Skin of body (tissue), 3 donors: ENCODE measurements at places on chromosomes 6 and 20. TPM values are rescaled to one million over a fixed set of nuclear protein-coding genes. Genes with fewer than 3 reads are reported as not detected.
A peak's percentile ranks its signal among the peaks of the same experiment; 100 is the strongest.

EPPIN gene
- total RNA-seq, result not detected

SLC35D3 gene
- total RNA-seq, result 0.10 TPM

RIPK1 gene
- 14.3 TPM for total RNA-seq

KCNK16 gene
- not detected for total RNA-seq

ASIP gene
- 7.6 TPM for total RNA-seq

ULBP3 gene
- 3.9 TPM for total RNA-seq

SPDEF gene
- total RNA-seq, result 0.89 TPM

TMEM14C gene
- 50.4 TPM for total RNA-seq

NANP gene
- total RNA-seq, result 6.2 TPM

MAP3K4 gene
- 45.6 TPM for total RNA-seq

TMEM74B gene
- total RNA-seq, result 2.5 TPM

MUC21 gene
- not detected for total RNA-seq

PAX1 gene
- 1.2 TPM for total RNA-seq

DNA sequence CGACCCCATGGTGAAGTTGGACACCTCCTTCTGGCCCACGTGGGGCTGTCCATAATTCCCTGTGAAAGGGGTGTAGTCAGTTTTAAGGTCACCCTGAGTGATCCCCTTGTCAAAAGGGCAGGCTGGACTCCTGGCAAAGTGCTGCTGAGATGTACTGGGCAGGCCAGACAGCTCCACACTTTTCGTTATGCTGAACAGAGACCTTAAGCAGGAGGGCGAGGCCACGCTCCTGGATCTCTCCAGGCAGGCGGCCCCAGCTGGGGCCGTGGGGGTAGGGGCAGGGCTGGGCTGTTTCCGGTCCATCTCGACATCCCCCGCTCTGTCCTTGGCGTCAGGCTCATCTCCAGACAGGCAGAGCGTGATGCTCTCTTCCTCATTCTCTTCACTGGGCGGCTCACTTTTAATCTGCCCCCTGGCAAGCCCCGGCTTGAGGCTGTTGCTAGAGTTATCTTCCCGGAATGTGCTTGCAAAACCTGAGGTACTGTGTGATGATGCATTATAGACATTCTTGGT is 56.7 kb downstream of the GJA10 start:
- no peak for DNase-seq

- DNase-seq, result no peak
Observed at GRCh38 chr6:159680104-159680503, 12.9 kb downstream of the SOD2 start.

- no peak for DNase-seq
Observed at GRCh38 chr6:5061152-5061551, 24.0 kb upstream of the PPP1R3G start.

DNA sequence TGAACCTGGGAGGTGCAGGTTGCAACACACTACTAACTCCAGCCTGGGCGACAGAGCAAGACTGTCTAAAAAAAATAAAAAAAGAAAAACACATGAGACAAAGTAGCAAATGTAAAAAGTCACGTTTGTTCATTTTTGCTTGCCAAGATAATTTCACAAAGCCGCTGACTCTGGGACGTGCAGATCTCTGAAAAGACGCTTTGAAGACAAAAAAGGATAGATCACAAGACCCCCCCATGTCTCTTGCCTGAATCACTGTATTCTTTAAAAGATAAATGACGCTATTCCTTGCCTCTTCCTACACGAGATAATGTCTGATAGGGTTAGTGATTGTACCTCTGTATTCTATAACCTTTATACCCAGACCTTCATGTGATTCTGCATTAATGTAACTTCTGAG is 23.3 kb upstream of the STXBP5 start:
- no peak for DNase-seq

- no peak for DNase-seq
Observed at GRCh38 chr6:79403563-79403962, 133.7 kb downstream of the LCA5 start.

GRCh38 chr6:111951497-111952085 is 78.3 kb upstream of the FYN start:
- no peak for DNase-seq

DNA sequence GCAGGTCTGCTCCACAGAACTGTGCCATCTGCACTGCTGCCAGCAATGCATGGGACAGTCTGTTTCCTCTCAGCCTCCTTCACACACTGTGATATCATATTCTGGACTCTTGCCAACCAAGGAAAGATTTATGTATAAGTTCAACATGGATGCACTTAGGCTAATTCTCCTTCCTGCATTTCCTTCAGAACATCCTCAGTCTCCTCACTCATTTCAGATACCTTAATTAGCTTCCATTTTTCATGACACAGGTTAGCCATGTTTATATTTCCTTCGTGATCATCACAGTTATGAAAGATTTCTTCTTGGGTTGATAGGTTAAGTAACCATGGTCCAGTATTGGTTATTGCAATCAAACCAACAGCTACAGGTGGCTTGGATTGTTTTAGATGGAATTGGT is 46.4 kb upstream of the DDR1 start:
- no peak for DNase-seq

DNA sequence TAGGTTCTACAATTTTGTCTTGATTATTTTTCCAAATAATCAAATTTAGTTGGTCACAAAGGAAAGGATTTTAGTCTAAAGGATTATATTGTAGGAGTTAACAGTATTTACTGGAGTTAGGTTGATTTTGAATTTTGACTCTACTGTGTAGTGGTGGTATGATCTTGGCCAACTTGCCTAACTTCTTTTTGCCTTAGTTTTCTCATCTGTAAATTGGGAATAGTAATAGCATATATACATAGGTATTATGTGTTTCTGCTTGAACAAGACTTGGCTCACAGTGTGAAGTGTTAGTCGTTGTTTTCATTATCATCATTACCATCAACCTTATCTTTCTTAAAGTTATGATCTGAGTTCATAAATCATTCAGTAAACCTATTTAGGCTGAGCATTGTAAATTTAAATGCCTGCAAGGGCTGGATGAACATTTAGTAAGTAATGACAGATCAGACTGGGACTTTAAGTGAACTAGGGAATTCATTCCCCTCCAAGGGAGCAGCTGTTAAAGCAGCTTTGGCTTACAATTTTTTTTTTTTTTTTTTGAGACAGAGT is 11.2 kb downstream of the ITCH start:
- DNase-seq, result no peak

DNA sequence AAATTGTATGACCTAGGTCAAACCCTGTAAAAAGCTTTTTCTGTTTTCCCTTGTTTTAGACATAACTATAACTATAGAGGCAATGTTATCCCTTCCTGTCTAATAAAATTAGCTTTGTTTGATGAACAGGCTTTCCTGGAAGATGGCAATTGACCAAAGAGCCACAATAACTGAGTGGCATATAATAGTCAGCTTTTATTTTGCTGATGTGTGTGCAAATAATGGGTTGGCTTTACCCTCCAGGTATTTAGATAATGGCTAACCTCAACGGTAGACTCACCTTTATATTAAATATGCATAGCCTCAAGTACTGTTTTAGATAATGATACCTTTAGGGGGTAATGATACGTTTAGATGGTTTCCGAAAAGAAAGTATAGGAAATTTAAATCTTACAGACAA is 15.0 kb downstream of the TBXT start:
- no peak for DNase-seq

GRCh38 chr20:1669304-1669703 is 11.7 kb upstream of the SIRPG start:
- DNase-seq, result peak; percentile 1

DNA sequence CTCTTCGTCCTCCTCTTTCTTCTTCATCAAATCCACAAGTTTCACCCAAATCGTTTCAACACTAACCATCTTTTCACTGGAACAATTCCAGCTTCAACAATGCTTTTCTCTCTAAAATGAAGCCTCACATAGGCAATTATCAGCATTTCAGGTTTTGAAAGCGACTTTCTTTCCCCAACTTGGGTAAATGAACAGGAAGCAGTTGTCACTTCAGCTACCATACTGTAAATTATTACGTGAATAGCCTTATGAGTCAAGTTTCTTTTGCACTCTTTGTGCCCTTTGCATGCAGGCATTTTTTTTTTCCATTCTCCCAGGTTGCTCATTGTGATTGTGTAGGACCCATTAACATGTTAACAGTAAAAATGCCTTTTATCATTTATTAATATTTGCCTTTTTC is 121.7 kb upstream of the BTBD3 start:
- DNase-seq, result no peak

GRCh38 chr20:56433221-56433879 is 21.3 kb downstream of the CASS4 start:
- DNase-seq, result no peak

- no peak for DNase-seq
Observed at GRCh38 chr6:37110500-37111461, 59.2 kb upstream of the PIM1 start.

DNA sequence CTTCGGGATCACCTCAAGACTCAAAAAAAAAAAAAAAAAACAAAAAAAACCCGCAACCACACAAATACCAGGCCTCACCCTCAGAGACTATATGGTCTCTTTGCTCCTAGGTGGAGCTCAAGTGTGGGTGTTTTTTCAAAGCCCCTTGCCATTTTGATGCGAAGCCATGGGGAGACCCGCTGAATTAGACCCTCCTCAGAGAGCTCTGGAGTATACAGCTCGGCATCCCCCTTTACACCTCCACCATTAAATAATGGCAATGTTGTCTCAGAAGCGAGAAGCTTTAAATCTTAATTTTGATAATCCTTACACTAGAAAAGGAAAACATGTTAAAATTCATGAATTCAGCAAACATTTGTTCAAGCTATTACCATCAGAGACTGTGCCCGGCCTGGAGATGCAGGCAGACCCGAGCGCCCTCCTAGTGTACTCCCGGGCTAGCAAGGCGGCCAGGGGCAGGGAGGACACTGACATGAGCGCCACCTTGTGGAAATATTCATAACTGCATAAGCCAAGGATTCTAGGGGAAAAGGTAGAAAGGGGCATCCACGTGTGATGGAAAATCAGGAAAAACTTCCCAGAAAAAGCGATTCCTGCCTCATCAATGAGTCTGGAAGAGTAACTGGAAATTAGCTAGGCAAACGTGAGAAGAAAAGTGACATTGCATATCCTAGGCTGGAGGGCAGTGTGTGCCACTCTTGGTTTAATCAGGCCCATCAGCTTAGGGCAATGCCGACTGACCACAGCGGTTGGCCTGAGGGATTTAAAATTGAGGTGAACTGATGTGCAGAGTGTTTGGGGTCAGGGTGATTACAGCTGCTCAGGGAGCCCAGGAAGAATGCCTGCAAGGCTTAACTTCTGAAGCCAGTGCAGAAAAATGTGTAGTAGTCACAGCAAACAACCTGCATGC is 72.5 kb downstream of the B3GAT2 start:
- peak; percentile 4 for DNase-seq

- DNase-seq, result no peak
Observed at GRCh38 chr6:98384801-98385200, 449.6 kb upstream of the POU3F2 start.

GRCh38 chr6:107716688-107717089 is 107.4 kb downstream of the SCML4 start:
- no peak for DNase-seq

GRCh38 chr20:44896583-44896982 is 11.1 kb downstream of the YWHAB start:
- no peak for DNase-seq

DNA sequence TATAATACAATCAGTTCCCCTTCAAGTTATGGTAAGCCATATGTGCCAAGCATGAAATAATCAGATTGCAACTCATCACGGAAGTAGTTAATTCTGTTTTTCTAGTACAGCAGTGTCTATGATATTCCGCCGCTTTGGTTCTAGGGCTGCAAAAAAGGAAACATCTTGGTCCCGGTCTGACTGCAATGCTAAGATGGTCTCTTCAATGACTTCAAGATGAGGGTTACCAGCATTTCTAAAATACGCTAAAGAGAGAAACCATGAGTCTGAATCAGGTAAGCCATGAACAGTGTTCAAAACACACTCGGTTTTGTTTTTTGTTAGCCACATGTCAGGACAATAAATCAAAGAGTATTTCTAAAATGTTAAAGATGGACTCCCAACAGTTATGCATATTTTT is 3.2 kb upstream of the ANKRD60 start:
- no peak for DNase-seq

GRCh38 chr6:126170978-126171382 is 168.9 kb upstream of the CENPW start:
- DNase-seq, result no peak

DNA sequence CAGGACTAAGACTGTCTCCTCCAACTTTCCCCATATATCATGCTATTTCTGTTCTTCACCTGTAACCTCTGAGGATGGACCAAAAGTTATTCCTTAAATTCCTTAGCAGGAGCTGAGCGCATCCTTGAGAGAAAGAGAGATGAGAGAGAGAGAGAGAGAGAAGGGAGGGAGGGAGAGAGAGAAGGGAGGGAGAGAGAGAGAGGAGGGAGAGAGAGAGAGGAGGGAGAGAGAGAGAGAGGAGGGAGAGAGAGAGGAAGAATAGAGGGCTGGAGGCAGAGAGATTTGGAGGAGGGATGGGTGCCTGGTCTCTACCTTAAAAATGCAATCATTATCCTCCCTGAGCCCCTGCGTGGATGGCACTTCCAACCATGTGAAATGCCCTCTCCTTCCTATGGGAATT is 73.6 kb downstream of the BMP2 start:
- DNase-seq, result no peak

DNA sequence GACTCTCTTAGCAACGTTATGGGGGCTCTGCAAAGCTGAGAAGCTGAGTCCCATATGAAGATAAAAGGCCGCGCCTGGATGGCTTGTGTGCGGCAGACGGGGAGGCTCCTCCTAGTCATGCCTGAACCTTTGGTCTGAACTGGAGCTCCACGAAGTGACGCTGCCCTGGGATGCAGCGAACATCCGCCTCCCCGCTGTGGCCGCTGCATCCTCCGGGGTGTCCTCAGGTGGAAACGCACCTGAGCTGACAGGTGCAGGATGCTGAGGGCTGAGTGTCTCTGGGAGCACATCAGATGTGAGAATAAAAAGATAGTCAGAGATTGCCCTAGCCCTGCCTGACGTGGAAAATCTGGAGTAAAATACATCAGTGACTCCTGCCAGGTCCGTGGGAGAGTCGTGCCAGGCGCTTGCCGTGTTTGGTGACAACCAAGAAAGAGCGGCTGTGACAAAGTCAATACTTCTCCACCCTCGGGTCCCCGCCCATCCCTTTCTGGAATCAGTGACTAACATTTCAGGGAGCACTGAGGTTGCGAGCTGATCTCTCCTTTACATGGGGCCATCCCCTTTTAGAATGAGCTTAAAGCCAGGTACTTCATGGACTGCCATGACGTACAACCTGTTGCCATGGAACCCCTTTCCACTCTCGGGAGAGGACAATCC is 162.8 kb upstream of the AFDN start:
- DNase-seq, result no peak

DNA sequence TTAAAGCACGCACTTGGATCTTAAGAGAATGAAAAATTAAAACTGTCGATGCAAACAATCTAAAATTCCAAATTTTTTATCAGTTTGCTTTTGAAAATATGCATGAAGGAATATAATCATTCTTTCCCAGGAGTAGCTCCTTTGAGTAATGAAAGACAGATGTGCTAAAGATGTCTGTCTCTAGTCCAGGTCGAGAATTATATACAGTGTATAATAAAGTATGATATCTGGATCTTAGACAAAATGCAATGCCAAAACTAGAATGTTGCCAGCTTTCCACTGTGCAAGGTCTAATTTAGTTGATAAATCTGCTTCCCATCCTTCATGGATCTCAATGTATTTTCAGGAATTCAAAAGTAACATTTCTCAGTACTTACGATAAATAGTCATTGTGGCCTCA is 65.1 kb upstream of the ADGRG6 start:
- DNase-seq, result peak; percentile 70
